ENCODE measurements at places on chromosomes 16 and 17.

DNA sequence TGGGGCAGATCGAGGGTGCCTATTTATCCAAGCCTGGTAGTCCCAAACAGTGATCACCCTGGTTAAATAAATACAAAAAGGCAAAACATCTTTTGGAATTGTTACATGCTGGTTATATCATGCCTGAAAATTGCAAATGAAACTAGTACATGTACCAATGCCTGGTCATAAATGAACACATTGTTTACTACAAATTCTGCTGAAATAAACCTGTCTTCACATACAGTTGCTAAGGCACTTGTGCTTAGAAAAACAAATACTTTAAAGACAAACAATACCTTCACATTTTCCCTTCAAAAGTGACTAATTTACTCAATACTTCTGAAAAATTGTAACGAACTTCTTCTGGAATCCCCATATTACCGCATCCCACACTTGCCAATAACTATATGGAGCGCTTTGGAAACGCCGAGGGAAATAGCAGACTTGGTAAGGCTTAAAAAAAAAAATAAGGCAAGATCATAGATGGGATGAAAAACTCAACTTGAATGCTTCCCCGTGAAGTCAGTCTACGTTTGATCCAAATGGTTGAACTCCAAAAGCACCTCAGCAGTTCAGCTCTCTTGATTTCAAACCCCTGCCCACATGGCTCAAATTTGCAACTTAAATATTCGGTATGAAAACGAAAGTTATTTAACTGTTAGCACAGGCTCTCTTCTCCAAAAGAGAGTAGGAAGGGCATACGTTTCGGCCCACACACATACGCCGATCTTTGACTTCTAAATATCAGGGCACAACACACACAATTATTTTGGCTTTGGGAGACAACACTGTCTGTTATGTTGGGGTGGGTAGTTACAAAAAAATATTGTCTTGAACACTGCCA lies 264.5 kb downstream of the NTN1 start:
- DNase-seq: no peak

DNA sequence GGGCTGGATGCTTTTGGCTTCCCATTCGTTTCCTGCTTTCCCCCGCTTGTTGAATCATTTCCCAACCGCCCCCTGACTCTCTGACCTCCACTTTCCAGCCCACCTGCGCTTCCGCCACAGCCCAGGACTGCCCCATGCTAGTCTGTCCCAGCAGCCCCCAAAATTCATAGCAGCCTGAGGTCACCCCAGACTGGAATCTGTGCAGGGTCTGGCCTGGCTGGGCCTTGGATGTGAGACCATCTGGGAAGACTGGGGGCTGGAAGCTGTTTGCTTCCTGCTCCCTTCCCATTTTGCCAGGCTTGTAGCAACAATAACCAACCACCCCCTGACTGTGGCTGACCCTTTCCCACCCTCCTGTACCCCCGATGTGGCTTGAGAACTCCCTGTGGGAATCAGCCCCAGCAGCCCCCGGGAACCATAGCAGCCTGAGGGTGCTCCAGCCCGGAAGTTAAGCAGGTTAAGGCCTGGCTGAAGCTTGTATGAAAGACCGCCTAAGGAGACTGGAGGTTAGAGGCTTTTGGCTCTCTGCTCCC lies 2290.8 kb downstream of the TP53TG3F start:
- no peak for DNase-seq

DNA sequence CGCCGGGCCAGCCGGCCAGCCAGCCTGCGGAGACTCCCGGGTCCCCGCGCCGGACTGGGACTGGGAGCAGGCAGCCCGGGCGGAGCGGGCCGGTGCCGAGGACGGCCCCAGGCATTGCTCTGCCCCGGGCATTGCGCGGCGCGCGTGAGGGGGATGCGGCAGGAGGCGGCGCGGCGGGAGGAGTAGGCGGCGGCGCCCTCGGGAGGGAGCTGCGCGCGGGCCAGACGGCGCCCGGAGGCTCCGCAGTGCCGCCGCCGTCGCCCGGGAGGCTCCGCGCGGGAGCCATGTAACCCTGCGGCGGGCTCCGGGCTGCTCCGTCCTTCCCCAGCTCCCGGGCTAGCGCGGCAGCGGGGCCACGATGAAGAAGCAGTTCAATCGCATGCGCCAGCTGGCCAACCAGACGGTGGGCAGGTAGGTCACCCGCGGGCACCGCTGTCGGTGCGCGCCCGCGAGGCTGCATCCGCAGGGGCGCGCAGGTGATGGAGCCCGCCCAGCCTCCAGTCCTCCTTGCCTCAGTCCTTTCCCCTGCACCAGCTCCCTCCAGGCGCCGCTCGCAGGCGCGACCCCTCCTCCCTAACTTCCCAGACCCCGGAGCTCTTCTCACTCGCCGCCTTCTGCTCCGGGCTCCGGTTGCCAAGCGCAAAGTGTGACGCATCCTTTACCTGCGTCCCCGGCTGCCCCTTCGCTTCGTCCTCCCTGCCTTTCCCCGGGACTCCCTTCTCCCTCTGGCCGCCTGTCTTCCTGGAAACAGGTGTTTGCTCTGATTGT lies at the start of gene ARHGAP44:
Gene ARHGAP44 (plus strand): TSS at position 18 of the 768 bp plus-strand sequence. CDS start 341 bp downstream, at position 359.
- DNase-seq: no peak

DNA sequence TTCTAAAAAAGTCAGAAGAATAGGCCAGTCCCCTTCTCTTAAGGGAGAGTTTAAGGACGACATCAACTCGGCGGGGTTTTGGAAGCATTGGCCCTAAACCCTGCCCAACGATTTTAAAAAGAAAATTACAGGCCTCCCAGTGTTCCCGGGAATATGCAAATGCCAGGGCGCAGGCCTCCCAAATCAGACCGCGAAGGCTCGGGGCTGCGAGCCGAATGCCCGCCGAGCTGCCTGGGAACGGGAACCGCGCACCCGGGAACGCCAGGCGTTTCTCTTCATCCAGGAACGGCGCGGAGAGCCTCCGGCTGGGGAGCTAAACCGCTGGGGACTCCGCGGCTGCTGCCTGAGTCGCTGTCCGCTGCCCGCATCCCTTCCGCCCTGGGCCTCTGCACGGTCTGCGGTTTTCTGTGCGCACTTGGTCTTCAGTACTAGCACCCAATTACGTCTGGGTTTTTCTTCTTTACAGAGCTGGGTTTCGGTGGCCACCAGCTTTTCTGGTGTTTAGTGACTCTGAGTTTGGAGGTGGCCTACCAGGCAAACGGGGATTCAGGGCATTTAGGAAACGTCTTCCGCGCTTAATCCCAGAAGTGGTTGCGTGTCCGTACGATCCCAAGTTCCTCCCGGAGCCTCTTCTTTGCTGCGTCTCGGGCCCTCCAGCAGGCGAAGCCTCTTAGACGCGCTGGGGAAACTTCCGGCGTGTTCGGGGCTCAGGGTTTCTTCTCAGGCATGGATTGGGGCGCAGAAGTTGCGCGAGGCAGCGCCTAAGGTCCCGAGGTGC lies 5.7 kb downstream of the IRX5 start:
- no peak for DNase-seq

Measured in stimulated activated CD8-positive, alpha-beta memory T cell treated with anti-CD3 and anti-CD28 coated beads, Interleukin-15, amount 100 ng/mL, for 24 hours (primary cell).